Uterus (tissue), 4 donors: ENCODE measurements at places on chromosomes 12 and 14.

DNA sequence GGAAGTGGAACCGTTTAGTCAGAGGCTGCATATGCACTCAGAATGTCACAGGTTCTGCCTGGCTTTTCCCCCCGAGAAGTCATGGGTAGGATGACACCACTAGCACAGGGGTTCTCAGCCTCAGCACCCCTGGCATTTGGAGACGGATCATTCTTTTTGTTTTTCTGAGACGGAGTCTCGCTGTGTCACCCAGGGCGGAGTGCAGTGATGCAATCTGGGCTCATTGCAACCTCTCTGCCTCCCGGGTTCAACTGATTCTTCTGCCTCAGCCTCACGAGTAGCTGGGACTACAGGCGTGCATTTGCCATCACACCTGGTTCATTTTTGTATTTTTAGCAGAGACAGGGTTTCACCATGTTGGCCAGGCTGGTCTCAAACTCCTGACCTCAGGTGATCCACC is 28.1 kb downstream of the BCL7A start:
- H3K4me3 ChIP-seq, result no peak overlapping the region
- H3K4me1 ChIP-seq, result no peaks in the 10 kb centered on the region
- no peak overlapping the region for H3K27ac ChIP-seq
- DNase-seq, result no peak
- H3K27me3 ChIP-seq, result no peaks in the 10 kb centered on the region
- no peaks in the 10 kb centered on the region for H3K36me3 ChIP-seq

DNA sequence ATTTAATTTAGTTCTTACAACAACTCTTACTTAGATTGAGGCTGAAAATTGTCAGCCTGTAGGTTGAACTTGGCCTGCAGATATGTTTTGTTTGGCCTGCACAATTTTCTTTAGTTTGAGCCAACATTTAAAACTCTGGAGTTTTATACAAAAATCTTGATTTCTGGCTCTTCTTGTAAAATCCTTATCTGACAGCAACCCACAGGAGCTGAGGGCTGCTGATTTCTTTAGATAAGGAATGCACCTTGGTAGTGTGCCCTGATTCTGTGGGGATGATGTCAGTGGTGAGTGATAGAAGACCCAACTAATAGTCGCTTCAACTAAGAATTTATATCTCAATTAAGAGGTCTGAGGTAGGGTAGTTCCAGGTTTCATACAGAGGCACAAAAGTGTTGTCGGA is 49.5 kb downstream of the SOCS2 start:
- H3K27me3 ChIP-seq, result no peaks in the 10 kb centered on the region
- H3K36me3 ChIP-seq, result no peaks in the 10 kb centered on the region
- no peak overlapping the region for H3K4me3 ChIP-seq

DNA sequence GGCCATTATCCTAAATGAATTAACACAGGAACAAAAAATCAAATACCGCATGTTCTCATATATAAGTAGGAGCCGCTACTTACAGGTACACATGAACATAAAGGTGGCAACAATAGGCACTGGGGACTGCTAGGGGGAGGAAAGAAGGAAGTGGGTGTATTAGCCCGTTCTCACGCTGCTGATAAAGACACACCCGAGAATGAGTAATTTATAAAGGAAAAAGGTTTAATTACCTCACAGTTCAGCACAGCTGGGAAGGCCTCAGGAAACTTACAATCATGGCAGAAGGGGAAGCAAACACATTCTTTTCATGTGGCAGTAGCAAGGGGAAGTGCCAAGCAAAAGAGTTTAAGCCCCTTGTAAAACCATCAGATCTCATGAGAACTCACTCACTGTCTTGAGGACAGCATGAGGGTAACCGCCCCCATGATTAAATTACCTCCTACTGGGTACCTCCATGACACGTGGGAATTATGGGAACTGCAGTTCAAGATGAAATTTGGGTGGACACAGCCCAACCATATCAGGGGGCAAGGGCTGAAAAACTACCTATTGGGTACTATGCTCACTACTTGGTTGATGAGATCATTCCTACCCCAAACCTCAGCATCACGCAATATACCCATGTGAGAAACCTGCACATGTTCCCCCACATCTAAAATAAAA is 16.4 kb upstream of the MIA2 start:
- H3K4me3 ChIP-seq, result no peak overlapping the region
- H3K4me1 ChIP-seq, result no peaks in the 10 kb centered on the region
- H3K36me3 ChIP-seq, result no peaks in the 10 kb centered on the region
- no peak overlapping the region for H3K27ac ChIP-seq
- H3K27me3 ChIP-seq, result no peaks in the 10 kb centered on the region

DNA sequence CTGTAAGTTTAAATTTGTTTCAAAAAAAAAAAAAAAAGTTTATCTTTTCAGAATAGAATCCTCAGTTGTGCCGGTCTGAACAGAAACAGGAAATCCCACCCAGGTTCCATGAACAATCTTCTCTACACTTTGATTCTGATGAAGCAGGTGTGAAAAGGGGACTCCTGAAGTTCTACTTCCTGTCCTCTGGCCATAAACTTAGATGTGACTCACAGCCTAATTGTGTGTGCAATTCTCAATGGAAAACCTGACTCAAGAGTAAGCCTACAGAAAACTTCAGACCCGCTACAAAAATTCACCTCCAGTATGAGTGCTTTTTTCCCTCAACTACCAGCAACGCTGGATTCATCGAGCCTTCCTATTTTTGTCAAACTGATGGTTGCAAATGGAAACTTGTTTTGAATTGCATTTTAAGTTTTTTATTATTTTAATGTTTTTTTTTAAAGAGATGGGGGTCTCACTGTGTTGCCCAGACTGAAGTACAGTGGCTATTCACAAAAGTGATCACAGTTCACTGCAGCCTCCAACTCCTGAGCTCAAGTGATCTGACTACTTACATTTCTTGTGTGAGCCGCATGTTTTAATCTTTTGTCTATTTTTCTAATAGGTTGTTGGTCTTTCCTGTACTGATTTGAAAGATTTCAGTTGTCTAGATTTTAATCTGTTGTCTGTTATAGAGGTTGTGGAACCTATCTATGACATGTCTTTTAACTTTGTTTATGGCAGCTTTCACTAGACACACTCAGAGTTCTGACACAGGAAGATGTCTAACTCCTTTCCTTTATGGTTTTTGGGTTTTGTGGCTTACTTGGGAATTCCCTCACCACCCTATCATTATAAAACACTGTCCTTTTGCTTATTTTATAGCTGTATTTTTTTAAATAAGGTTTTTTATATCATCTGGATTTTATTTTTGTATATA is 37.6 kb downstream of the ATG14 start:
- no peak overlapping the region for H3K27ac ChIP-seq
- no peaks in the 10 kb centered on the region for H3K4me1 ChIP-seq
- H3K4me3 ChIP-seq, result no peak overlapping the region
- DNase-seq, result no peak

DNA sequence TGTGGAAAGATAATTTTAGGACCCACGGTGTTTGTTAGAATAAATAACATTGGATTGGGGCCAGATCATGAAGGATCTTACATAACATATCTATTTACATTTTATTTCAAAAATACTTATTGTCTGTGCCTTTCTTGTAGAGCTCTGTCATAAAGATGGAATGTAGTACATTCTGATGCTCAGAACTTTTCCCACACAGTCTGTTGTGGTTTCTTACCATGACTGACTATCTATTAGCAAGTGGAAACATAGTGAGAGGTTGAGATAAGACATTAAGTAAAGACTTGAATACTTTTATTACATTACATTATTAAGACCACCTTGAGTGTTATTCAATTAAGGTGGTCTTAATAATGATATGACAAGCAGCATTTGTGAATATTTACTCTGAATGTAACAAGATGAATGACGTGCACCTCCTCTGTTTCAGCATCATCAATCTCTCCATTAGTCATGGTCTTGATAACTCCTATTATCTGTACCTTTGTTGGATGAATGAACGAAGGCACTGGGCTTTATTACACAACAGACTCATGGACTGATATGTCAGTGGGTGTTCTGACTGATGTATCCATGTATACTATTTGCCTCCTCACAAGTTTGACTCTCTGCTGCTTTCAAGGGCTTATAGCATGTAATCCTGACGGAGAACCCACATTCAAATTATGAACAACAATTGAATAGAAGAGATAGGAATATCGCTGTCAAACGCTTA is 883.0 kb upstream of the FLRT2 start:
- DNase-seq, result no peak
- no peaks in the 10 kb centered on the region for H3K4me1 ChIP-seq
- H3K36me3 ChIP-seq, result no peaks in the 10 kb centered on the region
- no peak overlapping the region for H3K4me3 ChIP-seq

GRCh38 chr12:10607885-10608458 is 5.4 kb downstream of the MAGOHB start:
- no peak overlapping the region for H3K4me3 ChIP-seq
- DNase-seq, result no peak
- H3K27ac ChIP-seq, result no peak overlapping the region

GRCh38 chr12:27523305-27523641 is 733 bp upstream of the PPFIBP1 start:
- H3K27ac ChIP-seq, result peak overlapping the region; percentile 89
- no peaks in the 10 kb centered on the region for H3K27me3 ChIP-seq
- no peaks in the 10 kb centered on the region for H3K36me3 ChIP-seq
- no peaks in the 10 kb centered on the region for H3K4me1 ChIP-seq
- DNase-seq, result no peak
- peak overlapping the region; percentile 65 for H3K4me3 ChIP-seq

DNA sequence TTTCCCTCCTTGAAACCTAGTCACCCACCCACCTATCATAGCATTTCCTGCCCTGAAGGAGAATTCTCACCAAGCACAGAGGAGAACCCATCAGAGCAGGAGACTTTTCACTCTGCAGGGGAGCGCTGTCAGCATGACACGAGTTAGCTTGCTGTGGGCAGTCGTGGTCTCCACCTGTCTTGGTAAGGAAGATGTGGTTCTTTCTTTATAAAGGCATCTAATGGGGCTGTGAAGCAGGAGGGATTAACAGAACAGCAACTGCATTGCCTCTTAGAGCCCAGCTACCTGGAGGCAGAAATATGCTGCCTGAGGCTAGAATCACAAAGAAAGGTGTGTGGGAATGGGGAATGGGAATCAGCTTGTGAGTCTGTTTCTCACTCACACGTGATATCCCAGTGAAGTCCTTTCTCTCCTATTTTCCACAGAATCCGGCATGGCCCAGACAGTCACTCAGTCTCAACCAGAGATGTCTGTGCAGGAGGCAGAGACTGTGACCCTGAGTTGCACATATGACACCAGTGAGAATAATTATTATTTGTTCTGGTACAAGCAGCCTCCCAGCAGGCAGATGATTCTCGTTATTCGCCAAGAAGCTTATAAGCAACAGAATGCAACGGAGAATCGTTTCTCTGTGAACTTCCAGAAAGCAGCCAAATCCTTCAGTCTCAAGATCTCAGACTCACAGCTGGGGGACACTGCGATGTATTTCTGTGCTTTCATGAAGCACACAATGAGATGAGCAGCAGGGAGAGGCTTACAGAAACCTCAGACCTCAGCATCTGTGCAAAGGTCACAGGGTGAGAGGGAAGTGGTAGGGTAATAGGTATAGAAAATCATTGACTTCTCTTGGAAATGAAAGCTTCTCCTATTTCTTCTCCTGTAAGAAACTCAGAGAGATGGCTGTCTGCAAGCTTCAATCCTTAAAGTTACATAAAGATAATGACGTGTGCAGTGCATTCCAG is 316.9 kb downstream of the DAD1 start:
- H3K36me3 ChIP-seq, result no peaks in the 10 kb centered on the region
- H3K27me3 ChIP-seq, result no peaks in the 10 kb centered on the region
- H3K27ac ChIP-seq, result no peak overlapping the region
- H3K4me3 ChIP-seq, result no peak overlapping the region
- no peaks in the 10 kb centered on the region for H3K4me1 ChIP-seq

GRCh38 chr12:110957159-110957558 is 36.8 kb upstream of the MYL2 start:
- H3K36me3 ChIP-seq, result no peaks in the 10 kb centered on the region
- H3K27ac ChIP-seq, result no peak overlapping the region
- H3K27me3 ChIP-seq, result peaks cover 4% of the 10 kb centered on the region
- no peaks in the 10 kb centered on the region for H3K4me1 ChIP-seq

DNA sequence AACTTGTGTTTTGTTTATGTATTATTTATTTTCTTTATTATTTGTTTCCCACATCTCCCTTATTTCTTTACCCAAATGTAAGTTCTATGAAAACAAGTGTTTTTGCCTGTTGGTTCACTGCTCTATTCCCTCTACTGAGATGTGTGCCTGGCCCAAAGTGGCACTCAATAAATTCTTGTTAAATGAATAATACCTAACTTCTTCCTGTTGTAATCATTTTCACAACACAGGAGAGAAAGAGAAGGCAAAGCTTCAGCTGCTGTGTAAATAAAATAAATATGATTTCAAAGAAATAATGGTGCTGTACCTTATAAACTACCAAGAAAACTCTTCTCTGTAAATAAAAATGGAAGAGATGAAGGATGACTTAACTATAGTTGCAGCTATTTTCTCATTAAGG is 116.2 kb downstream of the TRHDE start:
- no peaks in the 10 kb centered on the region for H3K36me3 ChIP-seq
- H3K4me1 ChIP-seq, result no peaks in the 10 kb centered on the region
- no peak overlapping the region for H3K27ac ChIP-seq
- no peak overlapping the region for H3K4me3 ChIP-seq
- H3K27me3 ChIP-seq, result no peaks in the 10 kb centered on the region
- DNase-seq, result no peak

DNA sequence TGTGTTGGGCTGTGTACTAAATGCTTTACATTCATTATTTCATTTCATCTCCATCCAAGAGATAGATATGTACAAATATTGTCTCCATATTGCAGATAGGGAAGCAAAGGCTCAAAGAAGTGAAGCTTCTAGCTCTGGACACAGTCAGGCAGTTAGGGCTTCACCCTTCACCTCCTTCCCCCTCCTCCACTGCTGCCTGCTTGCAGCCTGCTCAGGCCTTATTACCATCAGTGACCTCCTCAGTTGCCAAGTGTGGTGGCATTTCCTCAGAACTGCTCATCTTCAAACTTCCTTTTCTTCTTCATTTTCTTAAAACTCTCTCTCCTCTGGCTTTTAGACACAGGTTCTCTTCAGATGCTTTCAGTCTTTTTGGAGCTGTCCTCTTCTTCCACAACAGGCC is 4.7 kb upstream of the GPATCH2L start:
- no peak overlapping the region for H3K4me3 ChIP-seq
- no peaks in the 10 kb centered on the region for H3K4me1 ChIP-seq
- no peaks in the 10 kb centered on the region for H3K36me3 ChIP-seq
